CD4-positive, alpha-beta T cell (primary cell): ENCODE measurements at places on chromosomes 6 and 20. TPM values are rescaled to one million over a fixed set of nuclear protein-coding genes. Genes with fewer than 3 reads are reported as not detected.

DNA sequence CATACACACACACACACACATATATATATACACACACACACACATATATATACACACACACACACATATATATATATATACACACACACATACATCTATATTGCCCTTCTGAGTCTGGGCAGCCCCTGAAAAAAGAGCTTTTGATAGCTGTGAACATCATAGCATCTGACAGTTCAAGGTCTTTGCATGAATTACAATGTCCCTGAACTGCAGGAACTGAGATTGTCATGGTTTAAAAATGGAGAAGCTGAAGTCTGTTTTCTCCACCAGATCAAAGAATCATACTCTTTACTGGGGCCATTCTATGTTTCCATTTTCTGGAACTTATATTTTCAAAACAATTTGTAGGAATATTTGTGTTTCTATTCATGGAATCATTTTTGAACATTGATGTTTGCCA is 189.8 kb downstream of the ZDHHC14 start:
- no peak overlapping the region for H3K4me3 ChIP-seq
- no peaks in the 10 kb centered on the region for H3K27me3 ChIP-seq
- H3K36me3 ChIP-seq: no peaks in the 10 kb centered on the region
- H3K4me1 ChIP-seq: peaks cover 6% of the 10 kb centered on the region
- no peak for DNase-seq

- DNase-seq: peak; percentile 23
- H3K27ac ChIP-seq: peak overlapping the region; percentile 0
- peaks cover 70% of the 10 kb centered on the region for H3K36me3 ChIP-seq
- no peak overlapping the region for H3K4me3 ChIP-seq
- peaks cover 25% of the 10 kb centered on the region for H3K4me1 ChIP-seq
Observed at GRCh38 chr20:50569864-50570836, 60.0 kb downstream of the PTPN1 start.

GRCh38 chr6:148873868-148874267 is 127.0 kb downstream of the UST start:
- DNase-seq: no peak
- no peak overlapping the region for H3K4me3 ChIP-seq
- H3K4me1 ChIP-seq: no peaks in the 10 kb centered on the region
- H3K27ac ChIP-seq: no peak overlapping the region

ENPP1 gene
- 0.08 TPM for total RNA-seq

RAB32 gene
- 0.47 TPM for total RNA-seq

SULF2 gene
- 1.5 TPM for total RNA-seq
